Occipital lobe (tissue), 3 donors: ENCODE measurements at places on chromosomes 11 and 22.

- no peak for DNase-seq
Measured at GRCh38 chr11:43467958-43468357, 109.2 kb downstream of the TTC17 start.

DNA sequence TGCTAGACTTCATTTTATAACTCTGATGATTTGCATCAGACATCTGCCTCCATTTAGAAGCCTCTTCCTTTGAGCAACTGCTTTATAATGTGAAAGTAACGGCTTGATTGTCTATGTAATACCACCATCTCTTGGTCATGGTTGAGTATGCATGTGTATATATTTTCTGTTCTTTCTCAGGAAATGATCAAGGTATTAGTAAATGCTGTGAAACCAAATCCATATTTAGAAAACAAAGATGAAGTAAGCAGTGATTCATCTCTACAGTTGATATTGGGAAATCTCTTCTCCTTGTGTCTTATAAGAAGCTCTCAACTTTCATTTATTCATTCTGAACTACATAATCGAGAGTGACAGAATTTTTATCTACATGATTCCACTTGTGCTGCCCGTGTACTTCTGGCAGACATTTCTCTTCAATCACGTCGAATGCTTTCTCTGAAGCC, 104.6 kb upstream of the ANO3 start:
- DNase-seq = no peak

GRCh38 chr22:33565580-33565995, 354.7 kb downstream of the LARGE1 start:
- DNase-seq = no peak

- no peak for DNase-seq
Measured at GRCh38 chr22:17873804-17874203, 99.5 kb upstream of the BID start.

DNA sequence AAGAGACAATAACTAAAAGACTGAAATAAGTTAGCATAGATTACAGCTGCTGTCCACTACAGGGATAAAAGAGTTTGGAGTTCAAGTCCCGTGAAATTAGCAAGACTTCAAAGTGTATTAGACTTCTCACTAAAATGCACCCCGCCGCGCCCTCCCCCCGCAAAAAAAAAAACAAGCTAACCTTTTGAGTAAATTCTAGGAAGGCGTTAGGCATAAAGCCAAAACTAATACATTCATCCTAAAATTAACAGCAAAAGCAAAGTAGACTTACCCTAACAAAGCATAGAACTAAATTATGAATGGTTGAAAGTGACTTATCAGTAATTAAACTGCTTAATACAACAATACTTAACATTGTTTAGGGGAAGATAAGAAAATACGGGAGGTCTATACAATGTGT, 581.0 kb upstream of the CHORDC1 start:
- no peak for DNase-seq

GRCh38 chr11:28343304-28344233, 235.4 kb downstream of the METTL15 start:
- no peak for DNase-seq

DNA sequence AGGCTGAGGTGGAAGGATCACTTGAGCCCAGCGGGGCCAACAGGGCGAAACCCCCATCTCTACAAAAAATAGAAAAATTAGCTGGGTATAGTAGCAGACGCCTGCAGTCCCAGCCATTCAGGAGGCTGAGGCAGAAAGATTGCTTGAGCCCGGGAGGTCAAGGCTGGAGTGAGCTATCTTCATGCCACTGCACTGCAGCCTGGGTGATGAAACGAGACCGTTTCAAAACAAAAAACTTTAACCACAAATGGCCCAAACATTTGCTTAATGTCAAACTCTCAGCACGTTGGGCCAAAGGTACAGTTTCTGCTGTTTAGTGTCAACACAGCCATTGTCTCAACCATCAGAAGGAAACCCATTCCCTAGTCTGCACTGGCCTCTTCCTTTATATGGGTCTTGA, 69.2 kb upstream of the TTC12 start:
- no peak for DNase-seq

- no peak for DNase-seq
Measured at GRCh38 chr11:74388678-74389327, 9.4 kb downstream of the PGM2L1 start.

- no peak for DNase-seq
Measured at GRCh38 chr11:1308743-1309497, 512 bp downstream of the TOLLIP start.

- DNase-seq = no peak
Measured at GRCh38 chr11:70796648-70797227, 398.4 kb downstream of the CTTN start.
